Natural killer cell treated with Interleukin-12 subunit alpha and Interleukin-12 subunit beta and Interleukin-15 and Interleukin-18, amount 100 ng/mL, for 72 hours (primary cell): ENCODE measurements at places on chromosomes 1 and 21. TPM values are rescaled to one million over a fixed set of nuclear protein-coding genes. Genes with fewer than 3 reads are reported as not detected.

- no peak for DNase-seq
Observed at GRCh38 chr21:27776925-27777553, 810.2 kb upstream of the ADAMTS5 start.

DNA sequence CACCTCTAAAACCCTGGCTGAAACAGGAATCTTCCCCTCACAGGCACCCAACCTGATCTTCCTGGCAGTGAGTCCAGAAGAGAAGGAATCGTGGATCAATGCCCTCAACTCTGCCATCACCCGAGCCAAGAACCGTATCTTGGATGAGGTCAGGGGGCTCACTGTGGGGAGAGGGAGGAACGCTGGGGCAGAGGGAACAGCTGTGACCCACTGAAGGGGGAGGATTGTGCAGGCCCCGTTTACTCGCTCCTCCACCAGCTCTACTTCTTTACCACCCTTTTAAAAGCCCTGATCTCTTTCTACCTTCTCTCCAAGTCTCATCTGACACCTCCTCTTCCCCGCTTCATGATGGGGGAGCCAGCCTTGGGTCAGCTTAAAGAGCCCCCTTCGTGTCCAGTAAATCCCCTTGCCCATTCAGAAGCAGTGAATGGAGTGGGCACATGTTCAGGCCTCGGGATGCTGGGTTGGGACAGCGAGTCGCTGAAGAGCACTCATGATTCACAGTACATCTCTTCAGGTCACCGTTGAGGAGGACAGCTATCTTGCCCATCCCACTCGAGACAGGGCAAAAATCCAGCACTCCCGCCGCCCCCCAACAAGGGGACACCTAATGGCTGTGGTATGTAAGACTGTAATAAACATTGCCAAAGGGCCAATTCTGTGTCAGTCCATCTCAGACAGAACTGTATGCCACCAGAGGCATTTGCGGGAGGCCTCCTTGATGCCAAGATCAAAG, 7.3 kb downstream of the PLEKHO1 start:
- no peak for DNase-seq

Gene LY9
- total RNA-seq, result 1.2 TPM

DNA sequence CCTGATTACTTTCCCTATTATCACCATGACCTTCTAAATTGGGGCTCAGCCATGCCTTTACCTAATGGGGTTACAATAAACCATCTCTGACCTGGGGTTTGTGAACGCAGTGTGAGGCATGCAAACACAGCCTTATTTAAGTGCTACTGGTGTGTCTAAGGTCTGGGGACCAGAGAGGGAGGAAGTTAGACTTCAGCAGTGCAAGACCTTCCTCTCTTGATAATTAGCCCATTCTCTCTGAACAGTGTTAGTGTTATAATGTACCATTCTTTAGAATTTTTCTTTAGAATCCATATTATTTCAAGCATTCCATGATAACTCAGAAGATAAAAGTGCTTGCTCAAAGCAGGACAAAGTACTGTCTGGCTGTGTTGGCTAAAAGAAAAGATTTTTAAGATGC, 10.5 kb upstream of the LRRC8D start:
- no peak for DNase-seq

GRCh38 chr1:116988908-116989307, 12.7 kb upstream of the CD101 start:
- DNase-seq, result no peak
